ENCODE measurements at places on chromosomes 3 and 15.

- DNase-seq: no peak
Measured at GRCh38 chr15:96285729-96286254, 44.7 kb upstream of the NR2F2 start.

DNA sequence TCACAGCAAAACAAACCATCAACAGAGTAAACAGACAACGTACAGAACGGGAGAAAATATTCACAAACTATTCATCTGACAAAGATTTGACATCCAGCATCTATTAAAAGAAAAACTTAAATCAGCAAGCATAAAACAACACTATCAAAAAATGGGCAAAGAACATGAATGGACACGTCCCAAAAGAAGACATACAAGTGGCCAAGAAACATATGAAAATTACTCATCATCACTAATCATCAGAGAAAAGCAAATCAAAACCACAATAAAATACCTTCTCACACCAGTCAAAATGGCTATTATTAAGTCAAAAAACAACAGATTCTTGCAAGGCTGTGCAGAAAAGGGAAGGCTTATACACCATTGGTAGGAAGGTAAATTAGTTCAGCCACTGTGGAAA, 13.7 kb upstream of the SERPINI2 start:
- DNase-seq: no peak

GRCh38 chr3:187678726-187679268, 8.6 kb upstream of the SST start:
- DNase-seq: no peak

- no peak for DNase-seq
Measured at GRCh38 chr3:1056744-1057143, 36.1 kb upstream of the CNTN6 start.

- no peak for DNase-seq
Measured at GRCh38 chr3:141784531-141784930, 21.3 kb downstream of the GRK7 start.

GRCh38 chr3:177561365-177561764, 364.1 kb upstream of the TBL1XR1 start:
- DNase-seq: no peak

- DNase-seq: no peak
Measured at GRCh38 chr3:21543380-21544075, 207.5 kb downstream of the ZNF385D start.

- no peak for DNase-seq
Measured at GRCh38 chr3:62433396-62433795, 60.0 kb upstream of the FEZF2 start.

- DNase-seq: no peak
Measured at GRCh38 chr3:77041811-77042210, 1.9 kb downstream of the ROBO2 start.

- no peak for DNase-seq
Measured at GRCh38 chr3:6825524-6825923, 35.4 kb upstream of the GRM7 start.

- peak; percentile 49 for DNase-seq
Measured at GRCh38 chr3:16319307-16319706, 54.3 kb downstream of the OXNAD1 start.

- DNase-seq: no peak
Measured at GRCh38 chr15:98893401-98893800, 114.2 kb downstream of the PGPEP1L start.

- DNase-seq: no peak
Measured at GRCh38 chr15:71804695-71805470, 5.5 kb upstream of the NR2E3 start.

DNA sequence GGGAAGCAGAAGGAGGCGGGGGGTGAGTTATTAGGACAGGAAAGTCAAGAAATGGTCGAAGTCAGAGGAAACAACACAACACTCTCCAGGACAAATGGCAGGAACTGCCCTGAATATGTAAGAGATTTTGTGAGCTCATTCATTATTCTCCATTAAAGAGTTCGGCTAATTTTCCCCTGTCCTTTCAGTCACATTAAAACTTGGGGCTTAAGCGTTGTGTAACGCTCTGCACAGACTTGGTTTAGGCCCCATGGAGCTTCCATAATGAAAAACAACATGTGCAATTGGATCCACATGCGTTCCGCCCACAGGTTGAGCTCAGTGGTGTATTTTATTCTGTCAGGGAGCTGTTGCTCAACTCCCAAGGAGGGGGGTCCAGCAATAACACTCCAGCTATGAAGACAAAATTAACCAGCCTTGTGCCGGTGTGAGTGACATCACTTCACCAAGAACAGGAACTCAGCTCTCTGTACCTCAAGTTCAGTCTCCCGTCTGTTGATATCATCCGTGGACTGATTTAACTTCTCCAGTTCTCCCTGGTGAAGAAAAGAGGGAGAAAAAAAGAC, 2.3 kb downstream of the SH3BP5 start:
- no peak for DNase-seq

DNA sequence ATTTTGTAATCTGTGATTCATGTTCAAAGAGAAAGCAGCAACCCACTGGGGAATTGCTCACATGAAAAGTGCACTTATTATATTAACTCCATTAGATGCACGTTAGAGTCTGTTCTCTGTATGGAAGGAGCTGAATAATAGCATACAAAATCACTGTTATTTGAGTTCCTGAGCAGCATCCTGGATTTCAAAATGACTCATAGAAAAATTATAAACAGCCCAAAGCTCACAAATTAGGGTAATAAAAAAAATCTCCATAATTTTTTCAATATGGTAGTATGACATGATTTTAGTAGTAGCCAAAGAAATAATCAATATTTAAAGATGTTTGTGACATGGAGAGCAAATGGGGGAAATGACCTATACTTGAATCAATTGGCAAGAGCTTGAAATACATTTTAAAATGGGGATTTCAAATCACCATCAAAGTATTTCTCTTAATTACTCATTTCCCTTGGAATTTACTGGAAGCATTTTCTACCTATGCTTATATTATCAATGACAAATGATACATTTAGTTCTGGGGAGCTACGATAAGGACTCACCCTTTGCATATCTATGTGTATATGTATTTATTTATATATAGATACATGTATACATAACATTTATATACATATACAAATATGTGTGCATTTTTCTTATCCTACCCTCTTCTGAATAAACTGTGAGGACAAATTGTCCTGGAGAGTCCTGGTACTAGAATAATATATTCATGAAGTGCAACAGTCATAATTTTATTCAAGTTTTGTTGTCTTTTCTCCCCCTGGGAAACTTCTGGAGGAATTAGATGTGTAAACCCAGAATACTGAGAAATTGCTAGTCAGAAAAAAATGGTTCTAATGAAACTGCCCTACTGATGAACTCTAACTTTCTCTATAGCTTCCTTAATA, 116.3 kb downstream of the RPL22L1 start:
- no peak for DNase-seq

- no peak for DNase-seq
Measured at GRCh38 chr3:113179235-113179824, 32.0 kb upstream of the BOC start.

GRCh38 chr15:38507570-38507969, 53.6 kb downstream of the FAM98B start:
- DNase-seq: no peak

DNA sequence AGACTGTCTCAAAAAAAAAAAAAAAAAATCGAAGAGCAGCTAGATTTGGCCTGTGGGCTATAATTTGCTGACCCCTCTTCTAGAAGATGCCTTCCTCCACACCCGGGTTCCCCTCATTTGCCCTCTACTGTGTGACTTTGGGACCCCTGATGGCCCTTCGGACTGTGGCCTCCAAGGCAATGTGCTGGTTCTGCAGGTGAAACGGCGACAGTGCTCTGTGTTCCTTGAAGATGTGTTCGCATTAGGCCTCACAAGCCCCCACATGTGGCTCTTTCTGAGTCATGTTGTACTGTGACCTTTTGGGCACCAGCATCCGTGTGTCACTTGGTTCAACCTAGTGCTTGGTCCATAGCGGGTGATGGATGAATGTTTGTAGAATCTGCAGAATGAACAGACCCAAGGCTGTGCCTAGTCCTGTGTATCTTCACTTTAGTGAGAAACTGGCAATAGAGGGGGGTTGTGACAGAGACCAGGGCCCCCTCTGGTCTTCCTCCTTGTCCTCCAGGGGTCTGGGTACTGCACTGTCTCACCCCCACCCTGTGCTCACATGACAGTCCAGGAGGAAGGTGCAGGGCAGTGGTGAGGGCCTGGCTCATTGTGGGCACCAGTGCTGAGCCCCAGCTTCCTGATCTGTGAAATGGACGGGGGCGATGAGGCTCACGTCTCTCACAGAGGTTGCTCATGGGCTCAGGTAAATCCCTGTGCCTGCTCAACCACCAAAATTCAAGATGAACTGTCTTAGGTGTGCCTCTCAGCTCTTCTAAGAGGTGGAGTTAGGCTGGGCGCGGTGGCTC, 22.7 kb downstream of the GOLGA6L2 start:
- no peak for DNase-seq

- DNase-seq: no peak
Measured at GRCh38 chr3:143337387-143337786, 217.8 kb downstream of the CHST2 start.

DNA sequence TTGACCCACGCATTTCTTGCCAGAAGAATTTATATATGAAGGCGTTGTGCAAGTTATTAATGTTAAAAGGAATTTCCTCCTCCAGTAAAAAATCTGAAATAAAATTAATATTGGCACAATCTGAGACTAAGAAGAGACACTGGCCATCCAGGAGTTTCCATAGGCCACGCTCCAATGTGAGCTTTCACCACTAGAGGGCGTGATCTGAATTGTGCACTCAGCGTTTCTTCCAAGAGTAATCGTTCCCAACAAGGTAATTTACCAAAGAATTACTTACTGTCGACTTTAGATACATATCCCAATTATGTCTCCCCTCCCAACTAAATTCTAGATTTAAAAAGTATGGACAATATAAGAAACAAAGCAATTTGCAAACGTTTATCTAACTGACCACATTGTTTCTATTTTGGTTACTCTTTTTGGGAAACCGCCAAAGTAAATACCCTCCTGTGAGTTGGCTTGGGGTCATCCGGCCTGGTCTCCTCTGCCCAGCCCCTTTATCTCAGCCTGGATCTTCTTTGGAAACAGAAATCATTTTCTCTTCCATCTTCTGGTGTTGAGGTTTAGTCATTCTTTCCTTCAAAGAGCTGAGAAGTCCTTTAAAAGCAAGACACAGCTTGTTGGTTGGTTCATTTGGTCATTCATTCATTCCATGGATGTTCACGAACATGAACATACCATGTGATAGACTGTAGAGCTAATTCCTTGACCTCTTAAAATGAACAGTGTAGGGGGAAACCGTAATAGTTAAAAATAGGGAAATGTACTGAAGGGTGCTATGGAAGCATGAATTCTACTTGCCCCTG, 26.2 kb downstream of the POLR2M start:
- peak; percentile 23 for DNase-seq

- DNase-seq: no peak
Measured at GRCh38 chr3:170499562-170500156, 81.0 kb downstream of the CLDN11 start.

DNA sequence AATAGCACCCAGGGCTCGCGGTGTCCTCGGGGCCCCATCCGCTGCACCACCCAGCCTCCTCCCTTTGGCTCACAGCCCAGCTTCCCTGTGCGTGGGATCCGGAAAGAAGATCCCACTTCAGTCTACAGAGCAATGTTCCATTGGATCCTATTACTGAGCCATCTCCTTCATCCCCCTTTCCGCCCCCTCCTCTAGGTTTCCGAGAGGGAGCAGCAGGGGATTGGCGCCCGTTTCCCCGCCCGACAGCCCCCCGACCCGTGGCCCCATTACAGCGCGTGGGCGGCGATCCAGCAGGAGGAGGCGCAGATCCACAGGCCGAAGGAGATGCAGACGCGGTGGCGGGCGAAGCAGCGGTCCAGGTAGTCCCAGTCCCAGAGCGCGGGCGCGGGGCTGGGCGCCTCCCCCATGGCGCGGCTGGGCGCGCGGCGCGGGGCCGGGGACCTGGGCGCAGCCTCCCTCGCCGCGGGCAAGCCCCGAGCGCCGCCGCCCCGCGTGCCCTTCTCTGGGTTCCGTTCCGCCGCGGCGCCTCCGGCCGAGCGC, 340 bp downstream of the TMEM44 start:
- no peak for DNase-seq

DNA sequence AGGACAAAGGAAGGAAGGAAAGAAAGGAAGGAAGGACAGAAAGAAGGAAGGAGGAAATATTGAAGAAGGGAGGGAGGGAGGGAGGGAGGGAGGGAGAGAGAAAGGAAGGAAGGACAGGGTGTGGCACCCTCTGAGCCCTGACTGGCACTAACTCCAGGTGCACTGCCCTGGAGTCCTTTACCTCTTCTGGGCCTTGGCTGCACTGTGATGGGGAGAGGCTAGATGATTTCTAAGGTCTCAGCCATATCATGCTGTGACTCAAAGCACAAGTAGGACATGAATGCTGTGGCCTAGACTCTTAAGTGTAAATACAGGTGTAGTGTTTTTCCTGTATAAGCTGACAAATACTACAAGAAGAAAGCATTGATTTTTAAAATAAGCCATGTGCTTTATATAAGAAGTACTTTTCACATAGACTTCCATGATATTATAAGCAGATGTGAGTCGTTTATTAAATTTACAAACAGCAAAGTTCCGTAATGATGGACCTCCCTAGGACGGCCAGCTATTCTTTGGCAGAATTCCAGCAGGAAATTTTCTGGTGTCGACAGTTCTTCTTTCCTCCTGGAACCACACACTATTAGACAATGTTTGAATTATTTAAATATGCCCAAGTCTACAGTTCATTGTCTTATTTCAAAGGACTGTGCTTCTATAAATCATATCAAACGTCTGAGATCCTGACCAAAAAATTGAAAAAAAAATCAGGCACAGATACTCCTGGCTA, 213.8 kb upstream of the C2CD4B start:
- no peak for DNase-seq

GRCh38 chr15:47505712-47506328, 211.5 kb upstream of the SEMA6D start:
- DNase-seq: no peak

DNA sequence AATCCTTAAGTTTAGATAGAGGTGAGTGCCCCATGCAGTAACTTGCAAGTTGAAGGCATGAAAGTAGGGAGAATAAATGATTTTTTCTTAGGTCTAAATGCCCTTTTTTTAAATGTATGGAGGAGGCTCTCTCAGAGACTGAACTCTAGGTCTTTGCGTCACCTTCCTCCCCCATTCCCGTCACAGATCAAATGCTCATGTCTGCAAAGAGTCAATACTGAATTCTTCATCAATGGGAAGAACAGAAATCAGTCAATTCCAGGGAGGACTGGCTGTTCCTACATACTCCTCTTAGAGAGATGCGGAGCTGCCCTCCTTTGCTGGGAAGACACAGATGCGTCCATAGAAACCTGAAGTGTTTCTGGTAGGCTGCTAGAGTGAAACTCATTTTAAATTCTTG, 98.2 kb downstream of the ARPP21 start:
- no peak for DNase-seq

DNA sequence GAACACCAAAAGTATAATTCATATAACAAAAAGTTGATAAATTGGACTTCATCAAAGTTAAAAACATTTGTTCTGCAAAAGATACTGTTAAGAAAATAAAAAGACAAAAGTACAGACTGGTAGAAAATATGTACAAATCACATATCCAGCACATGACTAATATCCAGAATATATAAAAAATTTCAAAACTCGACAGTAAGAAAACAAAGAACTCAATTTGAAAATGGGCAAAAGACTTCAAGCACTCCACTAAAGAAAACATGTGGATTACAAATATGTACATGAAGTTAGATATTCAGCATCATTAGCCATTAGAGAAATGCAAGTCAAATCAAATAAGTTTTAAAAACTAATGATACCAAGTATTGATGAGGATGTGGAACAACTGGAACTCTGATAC, 6.7 kb downstream of the GK5 start:
- DNase-seq: no peak

- DNase-seq: no peak
Measured at GRCh38 chr3:176906046-176906905, 291.0 kb downstream of the TBL1XR1 start.

GRCh38 chr3:117104381-117104780, 394.8 kb downstream of the TUSC7 start:
- no peak for DNase-seq

- no peak for DNase-seq
Measured at GRCh38 chr3:143218166-143218835, 98.7 kb downstream of the CHST2 start.
